ENCODE measurements at places on chromosomes 7 and 10.

- no peak for DNase-seq
These were observed 171.6 kb upstream of the MKI67 start for GRCh38 chr10:128297709-128298378.

DNA sequence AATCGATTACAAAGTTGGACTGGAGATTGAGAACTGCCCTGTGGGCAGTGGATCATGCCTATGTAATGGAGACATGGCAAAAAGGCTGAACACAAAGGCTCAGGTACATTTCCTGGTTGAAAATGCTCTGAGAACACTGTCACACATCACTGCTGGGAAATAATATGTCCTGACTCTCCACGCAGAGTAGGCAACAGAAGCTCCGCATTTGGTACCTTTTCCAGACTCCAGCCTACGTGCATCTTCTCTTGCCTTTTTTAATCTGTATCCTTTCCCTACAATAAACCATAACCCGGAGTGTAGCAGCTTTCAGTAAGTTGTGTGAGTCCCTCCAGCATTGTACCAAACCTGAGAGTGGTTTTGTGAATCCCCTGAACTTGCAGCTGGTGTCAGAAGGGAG, 134.7 kb downstream of the SORBS1 start:
- no peak for DNase-seq

DNA sequence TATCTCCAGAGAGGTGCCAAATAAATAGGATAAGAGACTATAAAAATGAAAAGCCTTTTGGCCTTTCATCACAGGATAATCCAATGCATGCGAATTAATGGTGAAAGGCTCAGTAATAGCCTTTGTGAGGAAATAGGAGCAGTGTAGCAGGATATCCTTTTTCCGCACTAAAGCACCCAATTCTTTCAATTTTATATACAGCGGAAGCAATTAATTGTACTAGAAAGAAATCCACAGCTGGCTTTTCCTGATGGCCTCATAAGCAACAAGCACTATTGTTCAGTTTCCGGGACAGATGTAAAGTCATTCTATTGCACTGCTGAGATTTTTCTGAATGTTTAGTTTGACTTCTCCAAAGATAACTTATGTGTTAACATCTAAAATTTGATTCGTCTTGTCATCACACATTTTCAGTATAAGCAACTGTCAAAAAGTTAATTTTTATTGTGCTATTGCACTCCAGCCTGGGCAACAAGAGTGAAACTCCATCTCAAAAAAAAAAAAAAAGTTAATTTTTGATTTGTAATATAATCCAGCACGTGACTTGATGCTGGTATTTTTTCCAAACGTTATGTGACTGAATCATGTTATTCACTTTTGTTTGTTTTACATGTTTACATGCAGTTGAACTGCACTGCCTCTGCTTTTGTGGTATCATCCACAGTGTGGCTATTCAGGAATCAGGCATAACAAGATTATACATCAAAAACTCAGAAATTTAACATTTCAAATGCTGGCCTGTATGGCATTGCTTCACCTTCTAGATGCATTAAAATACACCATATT, 8.4 kb upstream of the BMPR1A start:
- peak; percentile 45 for DNase-seq

GRCh38 chr7:418636-419280, 100.9 kb downstream of the PDGFA start:
- no peak for DNase-seq

GRCh38 chr10:70648427-70648826, 23.9 kb upstream of the ADAMTS14 start:
- DNase-seq: no peak

DNA sequence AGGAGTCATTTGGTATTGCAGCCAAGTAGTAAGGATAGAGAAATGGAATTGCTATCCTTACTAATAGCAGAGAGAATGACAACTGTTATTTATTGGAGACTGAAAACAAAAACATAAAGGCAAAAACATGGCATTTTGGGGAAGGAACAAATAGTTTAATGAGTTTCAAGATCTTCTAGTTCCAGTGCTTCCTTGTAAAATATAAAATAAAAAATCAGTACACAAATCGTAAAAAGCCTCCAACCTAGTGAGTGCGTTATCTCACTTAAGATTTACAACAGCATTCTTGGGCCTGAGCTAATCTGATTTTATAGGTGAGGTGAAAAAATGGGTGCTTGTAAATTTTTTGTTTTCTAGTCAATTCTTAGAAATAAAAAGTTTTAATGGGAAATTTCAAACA, 3.3 kb downstream of the RBM33 start:
- no peak for DNase-seq

- no peak for DNase-seq
These were observed 28.3 kb downstream of the CCM2 start for GRCh38 chr7:45028138-45028919.
